ENCODE measurements at places on chromosomes 1 and 21.

GRCh38 chr1:110384581-110385321 is 6.1 kb downstream of the SLC16A4 start:
- no peak for DNase-seq

GRCh38 chr1:197695961-197696360 is 79.3 kb downstream of the DENND1B start:
- no peak for DNase-seq

- no peak for DNase-seq
Observed at GRCh38 chr1:27945020-27945419, 10.2 kb downstream of the SMPDL3B start.

- DNase-seq, result no peak
Observed at GRCh38 chr1:175167861-175168260, 24.7 kb downstream of the KIAA0040 start.

- no peak for DNase-seq
Observed at GRCh38 chr1:91979383-91979782, 30.2 kb downstream of the BRDT start.

- DNase-seq, result no peak
Observed at GRCh38 chr1:184242507-184242943, 144.3 kb upstream of the C1orf21 start.

GRCh38 chr1:236281198-236281653 is 532 bp downstream of the ERO1B start:
- DNase-seq, result no peak

GRCh38 chr21:14275702-14276205 is 59.8 kb downstream of the RBM11 start:
- DNase-seq, result no peak

DNA sequence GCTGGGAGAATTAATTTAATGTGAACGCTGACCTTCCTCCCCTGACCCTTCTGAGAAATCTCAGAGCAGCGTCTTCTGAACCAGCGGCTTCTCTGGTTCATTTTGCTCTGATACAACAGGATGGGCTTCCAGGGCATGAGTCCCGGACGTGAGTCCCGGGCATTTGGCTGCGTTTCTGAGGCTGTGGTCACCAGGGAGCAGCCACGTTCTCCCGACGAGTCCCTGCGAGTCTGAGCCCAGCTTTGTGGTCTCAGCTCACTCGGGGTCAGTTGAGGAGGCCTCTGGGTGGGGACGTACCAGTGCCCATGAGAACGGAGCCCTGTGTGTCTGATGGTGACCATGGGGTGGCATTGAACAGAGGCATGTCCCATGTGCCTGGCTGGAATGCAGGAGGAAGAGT is 17.7 kb upstream of the OBSCN start:
- no peak for DNase-seq

GRCh38 chr1:56803561-56804156 is 15.5 kb downstream of the FYB2 start:
- DNase-seq, result no peak

GRCh38 chr1:244113532-244114320 is 62.6 kb downstream of the ZBTB18 start:
- DNase-seq, result no peak

DNA sequence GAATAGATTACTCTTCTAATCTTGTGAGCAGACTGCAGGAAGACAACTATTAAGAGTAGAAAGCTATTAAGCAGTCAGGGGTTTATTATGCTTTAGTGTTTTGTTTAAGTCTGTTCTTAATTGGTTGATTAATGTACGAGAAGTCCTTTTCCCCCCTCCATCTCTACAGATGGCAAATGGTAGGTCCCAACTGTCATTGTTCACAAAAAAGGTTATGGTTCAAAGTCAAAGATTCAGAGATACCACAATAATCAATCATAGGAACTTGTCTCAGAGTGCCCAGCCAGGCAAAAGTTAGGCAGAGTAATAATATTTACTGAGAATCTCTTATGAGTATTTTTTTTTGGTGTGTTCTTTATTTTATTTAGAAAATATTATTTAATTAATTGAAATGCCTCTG is 26.8 kb downstream of the NFIA start:
- no peak for DNase-seq

- DNase-seq, result peak; percentile 12
Observed at GRCh38 chr21:31446226-31446855, 102.3 kb upstream of the TIAM1 start.

- no peak for DNase-seq
Observed at GRCh38 chr1:178683291-178683690, 41.8 kb upstream of the RALGPS2 start.

- DNase-seq, result no peak
Observed at GRCh38 chr1:27504588-27505419, 14.8 kb upstream of the WASF2 start.

DNA sequence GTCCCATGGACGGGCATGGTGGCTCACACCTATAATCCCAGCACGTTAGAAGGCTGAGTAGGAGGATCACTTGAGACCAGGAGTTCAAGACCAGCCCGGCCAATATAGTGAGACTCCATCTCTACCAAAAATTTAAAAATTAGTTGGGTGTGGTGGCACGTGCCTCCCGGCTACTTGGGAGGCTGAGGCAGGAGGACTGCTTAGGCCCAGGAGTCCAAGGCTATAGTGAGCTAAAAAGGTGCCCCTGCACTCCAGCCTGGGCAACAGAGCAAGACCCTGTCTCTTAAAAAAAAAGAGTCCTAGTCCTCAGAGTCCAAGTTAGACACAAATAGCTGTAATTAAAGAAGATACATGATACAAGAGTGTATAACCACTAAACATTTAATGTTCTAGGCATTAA is 20.1 kb downstream of the TRIT1 start:
- DNase-seq, result no peak

- no peak for DNase-seq
Observed at GRCh38 chr1:74468982-74469603, 43.3 kb downstream of the LRRC53 start.

- DNase-seq, result no peak
Observed at GRCh38 chr21:31728191-31728590, 3.7 kb downstream of the SCAF4 start.

GRCh38 chr1:154729577-154729976 is 121.6 kb upstream of the ADAR start:
- no peak for DNase-seq

- DNase-seq, result no peak
Observed at GRCh38 chr21:37452227-37452626, 85.7 kb downstream of the DYRK1A start.

DNA sequence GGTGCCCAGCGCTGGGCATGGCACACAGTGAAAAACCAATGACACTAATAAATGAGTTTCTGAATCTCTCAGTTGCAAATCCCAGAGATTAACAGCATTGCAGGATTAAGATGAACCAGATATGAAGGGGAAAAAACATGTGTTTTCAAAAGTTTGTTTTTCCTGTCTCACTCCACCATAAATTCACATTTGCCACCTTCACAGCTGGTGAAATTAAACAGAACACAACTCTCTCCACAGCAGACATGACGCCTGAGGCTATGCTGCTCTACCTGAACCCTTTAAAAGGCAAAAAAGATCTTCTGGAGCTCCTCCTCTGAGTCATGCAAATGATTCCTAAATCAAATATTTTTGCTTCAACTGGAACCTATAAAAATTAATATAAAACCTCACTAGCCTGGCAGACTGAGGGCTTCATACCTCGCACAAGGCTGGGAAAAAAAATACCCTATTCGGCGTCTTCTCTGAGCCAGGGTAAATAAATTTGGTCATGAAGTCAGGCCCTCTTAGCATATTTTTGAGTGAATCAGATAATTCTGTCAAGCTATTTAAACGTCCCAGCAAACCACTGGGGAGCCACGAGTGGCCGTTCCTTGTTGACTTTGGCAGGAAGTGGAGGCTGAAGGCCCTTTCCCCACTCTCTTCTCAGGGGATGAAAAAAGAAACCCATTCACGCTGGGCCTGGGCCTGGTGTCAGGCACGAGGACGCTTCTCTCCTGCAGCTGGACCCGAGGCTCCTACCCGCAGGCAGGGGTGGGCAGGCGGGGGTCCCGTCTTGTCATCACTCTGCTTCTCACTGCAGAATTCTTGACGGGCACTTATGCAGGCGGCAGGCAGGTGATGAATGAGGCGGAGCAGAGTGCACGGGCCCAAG is 53.0 kb downstream of the DMRTB1 start:
- DNase-seq, result no peak

GRCh38 chr1:8765198-8765597 is 52.2 kb downstream of the RERE start:
- no peak for DNase-seq

DNA sequence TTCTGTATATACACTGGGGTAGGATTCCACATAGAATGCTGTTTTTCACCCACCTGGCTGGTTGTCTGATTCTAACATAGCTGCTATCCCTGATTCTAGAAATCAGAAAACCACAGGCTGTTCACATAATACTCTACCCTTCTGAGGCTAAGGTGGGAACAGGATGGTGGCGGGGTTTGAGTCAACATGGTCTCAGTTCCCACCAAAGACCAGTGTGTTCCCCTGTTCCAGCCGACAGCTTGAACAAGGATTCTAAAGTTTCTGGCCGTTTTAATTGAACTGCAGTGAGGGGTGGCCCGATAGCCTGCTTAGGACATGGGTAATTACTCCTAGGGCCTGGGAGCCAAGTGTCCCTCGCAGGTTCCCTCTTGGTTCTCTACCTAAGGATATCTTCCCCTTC is 38.4 kb downstream of the PEX14 start:
- DNase-seq, result no peak

DNA sequence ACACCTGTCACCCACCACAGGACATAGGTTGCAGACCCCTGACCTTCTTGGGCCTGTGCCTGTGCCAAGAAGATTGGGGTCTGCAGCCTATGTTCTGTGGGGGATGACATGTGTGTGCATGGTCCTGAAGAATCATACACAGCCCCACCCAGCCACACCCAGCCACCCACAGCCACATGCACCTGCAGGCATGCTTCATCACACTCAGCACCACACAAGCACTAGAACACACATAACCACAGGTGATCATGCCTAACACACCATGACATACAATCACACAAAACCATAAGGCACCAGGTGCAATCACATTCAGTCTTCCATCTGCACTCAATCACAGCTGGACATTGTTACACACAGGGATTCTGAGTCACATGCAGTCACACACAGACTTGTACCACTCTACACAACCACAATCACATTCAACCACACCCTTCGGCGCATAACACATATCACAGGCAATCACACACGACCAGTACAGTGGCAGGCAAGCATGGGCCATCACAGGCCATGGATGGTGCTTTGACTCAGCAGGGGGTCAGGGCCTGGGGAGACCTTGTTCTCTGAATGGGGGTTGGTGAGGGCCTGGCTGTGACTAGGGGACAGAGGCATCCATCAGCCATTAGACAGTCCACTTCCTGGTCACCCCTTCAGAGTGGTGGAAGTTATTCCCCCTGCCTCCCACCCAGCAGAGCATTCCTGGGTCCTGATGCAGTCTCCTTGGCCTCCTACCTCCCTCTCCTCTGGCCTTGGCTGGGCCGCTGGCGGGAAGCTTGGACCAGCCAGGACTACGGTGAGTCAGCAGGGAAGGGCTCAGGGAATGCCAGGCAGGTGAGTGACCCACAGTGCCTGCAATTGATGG is 44.3 kb upstream of the EPS8L3 start:
- no peak for DNase-seq

GRCh38 chr1:187411118-187411517 is 582.4 kb downstream of the PLA2G4A start:
- no peak for DNase-seq

DNA sequence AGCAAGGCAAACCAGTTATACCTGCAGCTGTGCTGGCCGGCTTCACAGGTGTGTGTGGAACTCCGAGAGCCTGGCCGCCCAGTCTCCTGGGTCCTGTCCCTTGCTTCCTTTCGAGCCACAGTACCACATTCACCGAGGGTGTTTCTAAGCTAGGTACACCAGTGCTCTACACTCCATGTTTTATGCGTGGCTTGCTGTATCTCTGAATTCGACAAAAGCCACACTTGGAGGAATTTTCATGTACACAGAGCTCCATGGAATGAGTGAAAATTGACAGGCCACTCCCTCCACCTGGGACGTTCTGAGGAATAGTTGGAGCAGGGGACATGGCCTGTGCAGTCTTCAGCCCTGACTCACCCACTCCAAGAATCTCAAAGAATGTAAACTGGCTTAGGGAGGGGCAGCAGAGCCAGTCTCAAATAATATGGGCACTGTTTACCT is 14.0 kb downstream of the ETS2 start:
- no peak for DNase-seq
